ENCODE measurements at places on chromosomes 7 and 10.

DNA sequence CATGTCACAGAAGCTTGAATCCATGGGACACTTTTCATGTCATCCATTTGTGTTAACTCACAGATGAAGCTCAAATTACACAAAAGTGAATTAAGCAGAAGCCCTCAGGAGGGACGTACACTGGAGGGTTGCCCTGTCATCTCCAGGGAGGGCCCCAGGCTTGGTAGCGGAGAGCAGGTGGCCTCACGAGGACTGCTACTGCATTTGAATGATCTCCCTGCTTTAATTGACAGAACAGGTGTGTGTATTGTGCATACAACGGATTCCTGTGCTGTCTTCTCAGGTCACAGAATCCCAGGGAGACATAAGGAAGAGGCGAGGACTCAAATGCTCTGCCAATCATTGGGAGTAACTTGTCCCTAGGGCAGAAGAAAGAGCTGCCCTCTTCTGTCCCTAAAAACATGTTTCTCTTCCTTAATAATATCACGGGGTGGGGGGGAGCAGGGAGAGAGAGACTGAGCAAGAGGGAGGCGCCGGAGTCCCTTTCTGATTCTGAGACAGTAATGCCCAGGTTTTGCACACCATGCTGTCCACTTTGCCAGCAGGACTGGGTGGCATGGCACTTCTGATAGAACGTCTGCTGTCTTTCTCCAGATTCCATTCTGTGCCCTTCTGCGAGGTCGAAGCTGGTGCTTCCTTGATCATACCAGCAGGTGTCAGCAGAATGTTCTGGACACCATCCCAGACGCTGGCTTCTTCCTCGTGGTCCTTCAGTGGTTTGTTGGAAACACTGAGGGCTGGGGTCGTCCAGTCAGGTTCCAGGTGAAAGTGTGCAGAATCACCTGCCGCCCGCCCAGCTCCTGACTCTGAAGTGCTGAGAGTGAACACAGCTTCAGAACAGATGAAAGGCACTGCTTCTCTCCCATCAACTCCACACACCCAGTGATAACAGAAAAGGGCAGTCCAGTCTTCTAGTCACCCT, 26.2 kb upstream of the RASGEF1A start:
- no peak for DNase-seq

DNA sequence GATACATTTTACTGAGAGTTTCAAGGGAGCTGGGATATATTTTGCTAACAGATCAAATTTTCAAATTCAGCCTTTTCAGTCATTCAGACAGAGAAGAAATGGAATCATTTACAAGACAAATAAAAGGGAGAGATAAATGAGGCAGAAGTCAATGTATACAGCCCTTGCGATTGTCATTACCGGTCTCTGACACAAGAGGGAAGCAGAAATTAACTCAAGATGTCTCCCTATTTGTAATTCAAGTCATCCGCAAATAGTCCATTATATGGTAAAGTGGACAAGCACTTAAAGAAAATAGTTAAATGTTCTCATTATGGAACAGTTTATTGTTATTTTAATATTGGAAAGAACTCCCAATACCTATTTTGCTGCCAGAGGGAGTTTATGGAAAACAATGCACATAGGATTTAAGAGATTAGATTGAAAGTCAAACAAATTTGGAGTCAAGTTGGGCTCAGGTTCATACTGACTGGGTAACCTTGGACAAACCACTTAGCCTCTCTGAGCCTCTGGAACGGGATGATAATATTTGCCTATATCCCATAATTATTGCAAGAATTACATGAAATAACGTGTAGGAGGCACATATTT, 89.3 kb upstream of the PRKCQ start:
- DNase-seq, result no peak

DNA sequence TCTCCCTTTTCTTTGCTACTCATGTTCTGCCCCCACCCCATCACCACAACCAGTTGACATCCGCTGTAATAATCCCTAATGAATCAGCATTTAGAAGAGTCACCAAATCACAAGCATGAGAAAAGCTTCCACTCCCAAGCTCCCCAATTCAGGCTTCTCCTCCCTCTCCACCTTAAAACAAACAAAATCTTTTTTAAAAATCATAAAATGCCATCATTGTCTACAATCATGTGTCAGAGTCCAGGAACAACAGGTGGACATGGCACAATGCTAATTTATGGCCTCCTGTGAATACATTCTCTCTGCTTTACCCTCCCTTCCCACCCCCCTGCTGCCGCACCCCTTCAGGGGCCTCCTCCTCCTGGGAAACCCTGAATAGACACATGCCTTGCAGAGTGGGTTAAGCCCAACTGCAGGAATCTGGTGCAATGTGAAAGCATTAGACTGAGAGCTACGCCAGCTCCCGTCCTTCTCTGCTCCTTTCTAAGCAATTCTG, 3.7 kb downstream of the LRRC4 start:
- no peak for DNase-seq

DNA sequence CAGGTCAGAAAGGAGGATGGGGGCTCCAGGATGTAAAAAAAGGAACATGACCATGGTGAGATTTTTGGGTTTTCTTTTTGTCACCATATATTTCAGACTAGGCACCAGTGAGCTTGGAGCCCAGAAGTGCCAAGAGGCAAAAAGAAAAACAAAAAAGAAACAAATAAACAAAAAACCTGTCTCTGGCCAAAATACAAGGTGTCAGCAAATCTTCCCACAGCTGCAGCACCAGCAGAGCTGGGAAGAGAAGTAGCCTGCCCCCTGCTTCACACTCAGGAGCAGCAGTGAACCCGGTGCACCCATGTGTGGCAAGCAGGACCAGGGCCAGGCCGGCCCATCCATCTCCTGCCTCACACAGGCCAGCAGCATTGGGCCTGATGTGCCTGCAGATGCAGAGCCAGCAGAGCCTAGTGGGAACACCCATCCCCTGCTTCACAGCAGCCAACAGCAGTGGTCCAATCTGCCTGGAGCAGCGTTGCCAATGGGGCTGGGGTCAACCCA, 34.7 kb upstream of the C10orf71 start:
- no peak for DNase-seq

DNA sequence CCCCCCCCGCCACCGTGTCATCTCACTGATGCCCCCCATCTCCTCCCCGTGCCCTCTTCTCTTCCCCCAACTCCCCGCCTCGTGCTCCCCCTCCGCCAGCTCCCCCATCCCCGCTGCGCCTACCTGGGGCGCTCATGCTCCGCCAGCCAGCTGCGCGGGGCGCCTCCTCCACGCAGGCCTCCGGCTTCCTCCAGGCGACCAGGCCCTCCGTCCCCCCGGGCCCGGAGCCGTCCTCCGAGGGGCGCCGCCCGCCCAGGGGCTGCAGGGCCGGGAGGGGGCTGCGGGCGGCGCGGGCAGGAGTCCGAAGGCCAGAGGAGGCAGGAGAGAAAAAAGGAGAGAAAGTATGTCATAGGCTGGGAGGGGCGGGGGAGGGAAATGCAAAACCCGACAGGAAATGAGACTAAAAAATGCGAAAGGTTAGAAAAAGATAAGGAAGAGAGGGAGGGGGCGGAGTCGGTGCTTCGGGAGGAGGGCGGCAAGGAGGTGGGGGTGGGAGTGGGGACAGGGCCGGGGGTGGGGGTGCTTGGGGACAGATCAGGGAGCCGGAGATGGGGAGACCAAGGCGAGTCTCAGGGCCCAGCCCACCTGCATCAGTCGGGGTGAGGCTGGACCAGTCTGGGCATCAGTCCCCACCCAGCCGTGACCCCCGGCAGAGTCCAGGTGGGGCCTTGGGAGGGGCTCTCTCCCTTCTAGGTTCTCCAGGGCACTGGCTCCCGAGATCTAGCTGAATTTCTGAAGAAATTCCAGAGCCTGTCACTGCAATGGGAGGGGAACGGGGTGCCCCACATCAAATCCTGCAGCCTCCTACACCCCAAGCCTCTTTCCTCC, at the start of gene CARD11:
Gene CARD11 (minus strand): TSS at position 324 of the 828 bp plus-strand sequence. CDS start 85,361 bp downstream, outside the sequence.
- DNase-seq, result no peak

DNA sequence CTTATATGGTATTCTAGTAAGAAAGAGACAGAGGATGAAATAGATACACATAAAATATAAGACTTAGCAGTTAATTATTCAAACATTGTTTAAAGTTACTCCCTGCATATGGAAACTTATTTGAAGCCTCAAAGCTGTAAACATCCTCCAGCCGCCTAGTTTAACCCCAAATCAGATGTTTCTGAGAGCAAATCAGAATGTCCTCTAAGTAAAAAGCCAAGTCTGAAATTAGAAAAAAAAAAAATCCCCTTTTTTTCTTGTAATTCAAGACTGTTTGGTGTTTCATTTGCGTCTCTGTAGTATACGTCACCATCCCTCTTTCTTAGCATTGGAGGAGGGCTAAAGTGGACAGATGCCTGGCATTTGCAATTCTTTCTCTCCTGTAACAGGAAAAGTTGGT, 46.4 kb downstream of the TMEM26 start:
- no peak for DNase-seq

GRCh38 chr10:50216894-50217293, 34.4 kb downstream of the ASAH2 start:
- DNase-seq, result no peak

DNA sequence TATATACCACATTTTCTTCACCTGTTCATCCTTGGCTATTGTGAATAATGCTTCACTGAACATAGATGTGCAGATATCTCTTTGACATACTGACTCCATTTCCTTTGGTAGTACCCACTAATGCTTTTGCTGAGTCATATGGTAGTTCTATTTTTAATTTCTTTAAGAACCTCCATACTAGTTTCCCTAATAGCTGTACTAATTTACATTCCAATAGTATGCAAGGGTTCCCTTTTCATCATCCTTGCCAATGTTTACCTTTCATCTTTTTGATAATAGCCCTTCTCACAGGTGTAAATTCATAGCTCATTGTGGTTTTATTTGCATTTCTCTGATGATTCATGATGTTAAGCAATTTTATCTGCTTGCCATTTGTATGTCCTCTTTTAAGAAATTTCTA, 159.9 kb downstream of the CALCR start:
- no peak for DNase-seq

GRCh38 chr7:135834266-135834665, 85.7 kb upstream of the FAM180A start:
- no peak for DNase-seq

- no peak for DNase-seq
Measured at GRCh38 chr10:119191881-119192280, 13.3 kb upstream of the PRDX3 start.

All from NCI-H446 treated with DMSO at 0.1 percent for 48 hours (cell line).